NCI-H460 (cell line): ENCODE measurements at places on chromosomes 11 and 22. TPM values are rescaled to one million over a fixed set of nuclear protein-coding genes. Genes with fewer than 3 reads are reported as not detected.

- DNase-seq: no peak
Observed at GRCh38 chr11:114296605-114297372, 590 bp downstream of the NNMT start.

- DNase-seq: no peak
Observed at GRCh38 chr11:66240781-66241136, 27.7 kb upstream of the RAB1B start.

DNA sequence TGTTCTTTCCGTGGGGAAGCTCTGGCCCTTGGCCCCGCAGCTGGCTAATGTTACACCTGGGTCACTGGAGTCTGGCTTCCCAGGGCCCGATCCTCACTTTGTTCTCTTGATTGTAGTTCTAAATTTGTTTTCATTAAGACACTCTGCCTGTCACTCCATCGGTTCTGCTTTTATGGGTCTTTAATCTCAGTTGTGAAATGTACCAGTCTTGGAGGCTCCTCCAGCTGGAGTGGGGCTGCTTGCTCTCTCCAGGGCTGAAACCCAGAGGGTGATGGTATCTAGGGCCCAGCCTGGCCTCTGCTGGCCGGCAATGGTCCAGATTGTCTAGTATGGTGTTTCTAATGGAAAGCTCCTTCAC lies 352.9 kb downstream of the TENM4 start:
- DNase-seq: no peak

DNA sequence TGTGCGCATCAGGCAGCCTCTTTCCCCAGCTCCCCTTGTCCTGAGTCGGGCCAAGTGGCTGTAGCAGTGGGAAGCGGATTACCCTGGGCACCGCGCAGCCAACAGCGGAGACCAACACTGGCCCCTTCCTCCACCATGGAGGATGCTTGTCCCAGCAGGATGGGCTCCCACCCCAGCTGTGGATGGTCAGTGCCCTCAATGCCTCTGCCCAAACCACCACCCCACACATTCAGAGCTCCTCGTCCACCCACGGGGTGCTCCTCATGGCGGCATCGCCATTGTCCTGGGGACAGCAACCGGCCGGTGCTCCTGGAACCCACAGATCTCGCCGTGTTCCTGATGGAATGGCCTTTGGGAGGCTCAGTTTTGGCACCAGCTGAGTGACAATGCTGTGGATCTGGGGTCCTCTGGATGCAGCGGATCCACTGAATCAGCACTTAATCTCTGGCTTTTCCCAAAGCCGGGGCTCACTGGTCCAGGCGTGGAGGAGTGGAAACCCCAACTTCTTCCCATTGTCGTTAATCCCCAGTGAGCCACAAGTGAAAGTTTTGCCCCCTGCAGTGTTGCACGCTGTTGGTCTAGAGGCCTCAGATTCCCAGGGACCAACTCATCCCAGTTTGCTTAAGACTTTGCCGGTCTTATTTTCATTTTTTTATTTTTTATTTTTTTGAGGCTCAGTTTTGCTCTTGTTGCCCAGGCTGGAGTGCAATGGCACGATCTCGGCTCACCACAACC lies 4.1 kb upstream of the B4GALNT4 start:
- DNase-seq: no peak

The SLC1A2 gene
- not detected in 2 replicates for total RNA-seq

The OR56A3 gene
- not detected in 2 replicates for total RNA-seq
